ENCODE measurements at places on chromosomes 2 and 18.

- DNase-seq = no peak
Measured at GRCh38 chr18:45662468-45662867, 47.2 kb downstream of the SLC14A2 start.

DNA sequence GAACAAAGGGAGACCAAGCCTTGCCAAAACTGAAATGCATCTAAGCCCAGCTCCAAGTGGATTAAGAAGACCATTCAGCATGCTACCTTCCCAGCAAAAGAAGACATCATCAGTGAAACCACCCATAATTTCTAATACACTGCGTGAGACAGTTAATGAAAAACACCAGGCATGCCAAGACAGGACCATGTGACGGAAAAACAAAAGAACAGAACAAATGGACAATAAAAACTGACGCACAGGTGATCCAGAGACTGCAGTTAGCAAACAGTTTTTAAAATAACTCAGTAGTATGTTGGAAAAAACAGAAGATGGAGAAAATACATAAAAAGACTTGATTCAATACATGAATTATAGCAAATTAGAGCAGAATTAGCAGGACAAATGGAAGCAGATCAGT, 15.3 kb downstream of the FAM168B start:
- DNase-seq = no peak

DNA sequence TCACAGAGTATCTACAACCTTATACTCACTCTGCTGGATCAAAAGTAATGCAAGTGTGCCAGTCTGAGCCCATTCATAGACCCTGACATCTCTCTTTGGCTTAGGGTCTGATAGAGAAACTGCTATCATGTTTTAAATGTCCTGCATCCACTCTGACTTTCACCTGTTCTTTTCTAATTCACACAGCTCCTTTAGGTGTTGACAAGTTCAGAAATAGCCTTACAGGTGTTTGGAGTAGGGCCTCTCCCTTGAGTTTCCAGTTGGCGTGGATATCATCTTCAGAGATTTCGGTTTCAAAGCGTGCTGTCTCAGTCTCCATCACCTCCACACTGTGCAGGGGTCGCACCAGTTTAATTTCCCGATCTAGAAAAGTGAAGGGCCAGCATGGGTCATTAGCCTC, 150.3 kb downstream of the PLEKHA3 start:
- DNase-seq = no peak

DNA sequence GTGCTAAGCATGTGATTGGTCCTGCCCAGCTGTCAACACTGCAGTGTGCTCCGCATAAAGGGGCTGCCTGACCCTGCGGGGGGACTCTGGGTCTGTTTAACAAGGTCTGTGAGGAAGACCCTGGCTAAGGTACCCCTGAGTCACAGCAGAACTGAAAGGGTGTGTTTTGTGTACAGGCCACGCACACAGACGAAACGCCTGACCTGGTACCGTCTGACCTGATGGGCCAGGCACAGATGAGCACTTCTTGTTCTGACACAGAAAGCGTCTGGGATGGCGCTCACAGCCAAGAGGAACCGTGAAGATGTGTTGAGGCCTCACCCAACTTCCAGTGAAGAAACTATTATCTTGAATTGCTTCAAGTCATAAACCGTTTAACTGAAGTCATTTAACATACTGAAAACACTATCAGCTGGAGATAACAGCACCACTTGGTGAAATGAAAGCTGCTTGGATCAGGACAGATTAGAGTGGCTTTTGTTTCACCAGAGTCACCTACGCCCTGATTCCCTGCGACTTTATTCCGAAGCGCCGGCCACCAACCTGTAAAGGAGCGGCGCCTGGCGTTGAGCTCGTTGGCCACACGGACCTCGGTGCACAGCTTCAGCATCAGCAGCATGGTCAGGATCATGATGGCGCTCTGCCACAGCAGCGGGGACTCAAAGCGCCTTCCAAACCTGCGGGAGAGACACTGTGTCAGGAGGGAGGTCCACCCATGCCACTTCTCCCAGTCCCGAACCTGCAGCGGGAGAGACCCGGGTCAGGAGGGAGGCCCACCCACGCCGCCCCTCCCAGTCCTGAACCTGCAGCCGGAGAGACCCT, 8.5 kb downstream of the SLC66A2 start:
- no peak for DNase-seq

DNA sequence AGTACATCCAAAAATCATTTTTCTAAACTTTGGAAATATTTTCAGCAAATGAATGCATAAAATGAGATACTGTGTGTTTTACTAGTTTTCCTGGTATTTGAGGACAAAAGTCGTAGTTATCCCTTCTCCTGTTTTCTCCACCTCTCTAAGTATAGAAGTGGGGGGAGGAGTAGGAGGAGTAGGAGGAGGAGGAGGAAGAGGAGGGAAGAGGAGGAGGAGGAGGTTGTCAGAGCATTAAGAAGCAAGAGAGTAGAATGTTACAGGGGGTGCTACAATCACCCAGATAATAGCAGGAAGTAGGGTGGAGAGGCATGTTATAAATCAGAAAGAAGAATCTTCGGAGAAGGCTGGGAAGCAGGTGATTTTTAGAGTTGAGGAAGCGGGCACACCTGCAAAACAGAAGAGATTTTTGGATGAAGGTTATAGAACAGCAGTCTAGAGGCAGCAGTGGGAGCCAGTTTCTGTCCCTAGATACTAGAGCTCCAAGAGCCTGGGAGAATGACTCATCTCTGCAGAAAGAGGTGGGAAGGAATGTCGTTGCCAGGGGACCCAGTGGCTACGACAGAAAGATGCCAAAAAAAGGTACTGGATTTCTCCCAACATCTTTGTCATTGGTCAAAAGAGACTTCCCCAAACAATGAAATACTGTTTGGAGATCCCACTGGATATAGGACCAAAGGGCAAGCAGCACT, 44.2 kb upstream of the AQP4 start:
- DNase-seq = no peak

- no peak for DNase-seq
Measured at GRCh38 chr2:39228413-39229209, 15.2 kb downstream of the CDKL4 start.

GRCh38 chr2:69720404-69720803, 21.5 kb upstream of the ANXA4 start:
- no peak for DNase-seq

DNA sequence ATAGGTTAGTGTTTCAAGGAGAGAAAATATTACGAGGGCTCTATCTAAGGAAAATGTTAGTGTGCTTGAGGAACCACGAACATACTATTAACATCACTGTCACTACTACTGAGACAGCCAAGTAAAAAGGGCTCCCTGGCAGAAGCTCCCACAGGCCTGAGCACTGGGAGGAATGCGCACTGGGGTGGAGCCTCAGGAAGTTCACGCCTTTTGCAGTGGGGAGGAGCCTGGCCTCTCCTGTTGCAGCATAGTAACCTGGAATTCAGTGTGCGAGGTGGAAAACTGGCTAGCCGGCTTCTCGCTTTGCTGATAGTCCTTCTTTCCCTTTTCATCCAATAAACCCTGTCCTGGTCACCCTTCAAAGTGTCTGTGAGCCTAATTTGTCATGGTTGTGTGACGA, 250.3 kb downstream of the ERBB4 start:
- DNase-seq = no peak

- DNase-seq = no peak
Measured at GRCh38 chr18:44967599-44967998, 286.9 kb downstream of the SETBP1 start.

- no peak for DNase-seq
Measured at GRCh38 chr18:11412811-11413210, 196.6 kb upstream of the SLC35G4 start.

DNA sequence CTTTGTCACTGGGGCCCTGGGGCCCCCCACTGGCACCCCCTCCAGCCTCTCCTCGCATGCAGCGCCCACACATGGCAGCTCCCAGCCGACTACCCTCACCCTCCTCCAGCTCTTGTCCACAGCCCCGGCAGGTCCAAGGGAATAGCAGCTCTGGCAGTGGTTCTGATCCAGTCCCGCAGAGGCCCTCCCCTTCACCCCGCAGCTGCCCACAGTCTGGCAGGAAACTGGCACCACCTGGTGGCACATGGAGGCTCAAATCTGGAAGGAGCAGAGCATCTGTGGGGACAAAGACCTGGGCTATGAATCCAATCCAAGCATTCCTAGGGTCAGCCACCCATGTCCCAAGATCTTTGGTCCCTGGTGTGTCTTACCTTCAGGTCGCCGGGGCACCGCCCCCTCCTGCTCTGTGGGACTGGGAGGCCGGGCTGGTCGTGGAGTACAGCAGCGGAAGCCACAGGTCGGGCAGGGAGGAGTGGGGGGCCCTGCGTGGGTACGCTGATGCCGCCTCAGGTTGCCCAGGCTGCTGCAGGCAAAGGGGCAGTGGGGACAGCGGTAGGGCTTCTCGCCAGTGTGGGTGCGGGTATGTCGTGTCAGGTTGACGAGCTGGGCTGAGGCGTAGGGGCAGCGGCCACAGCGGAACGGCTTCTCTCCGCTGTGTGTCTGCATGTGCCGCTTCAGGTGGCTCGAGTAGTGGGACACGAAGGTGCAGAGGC, 2.3 kb downstream of the ZNF513 start:
- no peak for DNase-seq

GRCh38 chr2:59239146-59239545, 998.0 kb upstream of the FANCL start:
- DNase-seq = no peak

- DNase-seq = no peak
Measured at GRCh38 chr18:28728891-28729290, 552.0 kb upstream of the CDH2 start.

DNA sequence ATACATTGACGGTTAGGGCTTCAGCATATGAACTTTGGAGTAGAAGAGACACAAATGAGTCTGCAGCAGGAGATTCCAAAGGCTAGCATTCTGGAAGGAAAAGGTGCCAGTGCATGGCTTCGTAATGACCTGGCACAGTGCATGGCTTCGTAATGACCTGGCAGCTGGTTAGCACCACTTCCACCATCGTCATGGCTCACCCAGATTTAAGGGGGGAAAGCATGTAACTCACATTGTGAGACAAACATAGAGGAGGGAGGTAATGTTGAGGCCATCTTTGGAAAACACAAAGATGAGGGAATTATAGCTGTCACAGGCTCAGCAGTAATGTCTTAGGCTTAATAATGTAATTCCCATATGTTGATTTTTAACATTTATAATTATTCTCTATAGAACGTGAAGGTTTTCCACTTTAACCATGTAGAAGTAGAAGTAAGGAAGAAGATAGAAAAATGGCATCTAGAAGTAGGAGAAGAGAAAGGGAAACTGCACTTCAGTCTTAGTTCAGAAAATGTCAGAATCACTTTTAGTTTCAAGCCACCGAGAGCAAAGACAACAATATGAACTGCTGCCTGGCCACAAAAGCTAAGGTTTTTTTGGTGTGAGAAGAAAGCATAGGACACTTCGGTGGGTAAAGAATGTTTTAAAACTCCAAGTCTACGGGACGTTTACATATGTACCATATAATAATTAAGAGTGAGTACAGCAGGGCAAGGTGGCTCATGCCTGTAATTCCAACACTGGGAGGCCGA, 6.8 kb upstream of the STK25 start:
- DNase-seq = no peak

DNA sequence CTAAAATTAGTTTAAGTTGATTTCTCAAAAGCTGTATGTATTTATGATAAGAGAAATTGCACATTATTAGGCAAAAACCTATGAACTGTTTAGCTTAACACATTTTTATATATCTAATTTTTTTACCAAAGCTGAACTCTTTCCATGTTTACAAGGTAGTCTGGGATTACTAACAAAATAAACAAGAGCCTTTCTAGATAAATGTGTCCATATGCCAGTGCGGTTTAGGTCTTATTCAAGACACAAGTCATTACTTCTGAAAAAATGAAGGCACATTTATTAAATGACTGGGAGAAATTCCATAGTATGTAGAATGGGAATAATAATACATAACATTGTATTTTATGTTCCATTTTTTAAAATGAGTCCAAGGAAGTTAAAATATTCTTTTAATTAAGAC, 82.0 kb downstream of the DPP4 start:
- DNase-seq = peak; percentile 23

GRCh38 chr18:35515460-35516130, 17.8 kb upstream of the INO80C start:
- no peak for DNase-seq

DNA sequence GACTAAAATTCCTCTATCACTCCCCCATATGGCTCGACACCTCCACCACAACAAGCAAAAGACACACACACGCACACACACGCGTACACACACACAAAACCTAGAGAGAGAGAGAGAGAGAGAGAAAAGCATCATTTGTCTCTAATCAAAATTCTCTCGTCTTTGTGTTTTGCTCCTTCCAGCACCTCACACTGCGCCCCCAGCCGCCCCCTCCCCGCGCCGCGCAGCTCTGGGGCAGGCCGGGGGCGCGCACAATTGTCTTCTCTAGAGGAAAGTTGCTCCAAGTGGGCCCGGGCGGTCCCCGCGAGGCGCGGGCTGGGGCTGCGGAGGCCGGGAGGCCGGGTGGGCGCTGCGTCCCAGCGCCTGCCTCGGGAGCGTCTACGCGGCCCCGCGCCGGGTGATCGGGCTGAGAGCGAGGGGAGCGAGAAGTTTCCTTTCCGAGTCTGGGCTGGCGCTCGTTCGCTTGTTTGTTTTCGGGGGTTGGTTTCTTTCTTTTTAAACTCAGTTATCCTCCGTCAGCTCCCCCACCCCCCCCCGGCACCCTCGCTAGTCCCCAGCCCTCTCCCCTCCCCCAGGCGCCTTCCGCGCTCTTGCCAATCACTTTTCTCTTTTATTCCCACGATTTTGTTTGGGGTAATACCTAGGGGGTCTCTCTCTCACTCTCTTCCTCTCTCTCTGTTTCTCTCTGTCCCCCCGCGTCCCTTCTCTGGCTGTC, 4.1 kb downstream of the ZEB2 start:
- DNase-seq = no peak

DNA sequence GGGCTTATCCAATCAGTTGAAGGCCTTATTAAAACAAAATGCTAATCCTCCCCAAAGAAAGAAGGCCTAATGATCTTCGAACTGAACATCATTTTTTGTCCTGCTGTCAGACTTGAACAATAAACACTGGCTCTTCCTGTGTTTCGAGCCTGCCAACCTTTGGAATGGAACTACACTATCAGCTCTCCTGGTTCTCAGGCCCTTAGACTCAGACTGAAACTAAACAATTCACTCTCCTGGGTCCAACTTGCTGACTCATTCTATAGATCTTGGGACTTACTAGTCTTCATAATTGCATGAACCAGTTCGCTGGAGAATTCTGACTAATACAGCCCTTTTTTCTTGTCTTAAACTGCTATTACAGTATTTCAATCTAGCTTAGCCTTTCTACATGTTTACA, 235.2 kb downstream of the LNPK start:
- DNase-seq = no peak

GRCh38 chr2:241974851-241975592, 105.5 kb downstream of the RTP5 start:
- no peak for DNase-seq

Data from BJ (cell line).